ENCODE measurements at places on chromosomes 12 and 14. TPM values are rescaled to one million over a fixed set of nuclear protein-coding genes. Genes with fewer than 3 reads are reported as not detected.
A peak's percentile ranks its signal among the peaks of the same experiment; 100 is the strongest.

COCH gene
- total RNA-seq, result 35.6 TPM

PTPRO gene
- 0.49 TPM for total RNA-seq

FOXJ2 gene
- 24.8 TPM for total RNA-seq

TMTC2 gene
- total RNA-seq, result 15.5 TPM

TMEM229B gene
- total RNA-seq, result 9.8 TPM

MMP14 gene
- 187 TPM for total RNA-seq

TPH2 gene
- not detected for total RNA-seq

GRCh38 chr12:86662464-86662863, 406.3 kb upstream of the MGAT4C start:
- H3K36me3 ChIP-seq, result no peaks in the 10 kb centered on the region
- H3K27ac ChIP-seq, result no peak overlapping the region

DNA sequence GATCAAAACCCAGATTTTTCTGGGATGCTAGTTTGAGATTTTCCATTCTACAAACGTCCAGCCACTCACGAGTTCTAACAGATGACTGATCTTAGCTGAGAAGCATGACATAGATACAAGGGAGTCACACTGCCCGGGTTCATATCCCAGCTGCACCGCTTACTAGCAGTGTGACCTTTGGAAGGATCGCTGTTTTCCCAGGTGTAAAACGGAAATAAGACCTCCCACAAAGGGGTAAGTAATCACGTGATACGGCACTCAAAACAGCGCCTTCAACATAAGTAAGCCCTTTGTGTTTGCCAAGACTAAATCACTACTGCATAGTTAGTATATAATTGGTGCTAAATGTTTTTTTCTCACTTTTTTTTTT, 624 bp upstream of the PWP1 start:
- H3K27me3 ChIP-seq, result no peaks in the 10 kb centered on the region
- peak overlapping the region; percentile 86 for H3K4me3 ChIP-seq
- peaks cover 27% of the 10 kb centered on the region for H3K4me1 ChIP-seq
- H3K27ac ChIP-seq, result no peak overlapping the region
- H3K36me3 ChIP-seq, result no peaks in the 10 kb centered on the region

GRCh38 chr12:47491516-47492305, 214.1 kb downstream of the RPAP3 start:
- H3K4me3 ChIP-seq, result no peak overlapping the region
- no peaks in the 10 kb centered on the region for H3K36me3 ChIP-seq
- H3K4me1 ChIP-seq, result no peaks in the 10 kb centered on the region
- H3K27ac ChIP-seq, result no peak overlapping the region

DNA sequence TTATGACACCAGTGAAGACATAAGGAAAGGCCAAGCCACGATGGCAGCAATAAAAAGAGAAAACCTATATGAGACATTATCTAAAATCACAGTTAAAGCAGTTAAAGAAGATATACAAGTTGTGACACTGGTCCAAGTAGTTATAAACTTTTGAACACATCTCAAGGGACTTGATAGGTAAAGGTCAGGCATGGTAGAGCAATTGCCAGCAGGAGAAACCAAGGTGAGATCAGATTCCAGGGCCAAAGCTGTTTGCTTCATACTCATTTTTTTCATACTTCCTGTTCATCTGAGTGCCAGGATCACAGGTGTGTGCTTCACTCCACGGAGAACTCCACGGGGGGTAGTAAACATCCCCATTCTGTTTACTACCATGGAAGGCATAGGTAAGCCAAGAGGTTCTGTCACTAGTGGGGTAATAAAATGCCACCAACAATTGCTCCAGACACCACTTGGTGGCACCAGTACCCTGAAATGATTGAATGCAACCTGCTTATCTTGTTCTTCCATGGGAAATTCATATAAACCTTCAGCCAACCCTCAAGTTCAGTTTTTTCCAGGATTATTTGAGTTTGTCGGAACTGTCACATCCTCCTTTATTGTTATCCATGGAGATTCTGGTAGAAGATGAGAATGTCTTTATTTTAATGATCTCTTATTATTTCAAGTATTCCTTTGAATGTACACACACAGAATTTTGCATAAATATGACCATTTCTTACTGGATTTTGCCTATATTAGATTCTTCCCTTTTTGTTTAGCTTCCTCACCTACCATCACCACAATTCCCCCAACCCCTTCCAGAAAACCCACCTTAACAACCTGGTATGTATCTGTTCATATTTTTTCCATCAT, 59.2 kb upstream of the TSPAN8 start:
- no peaks in the 10 kb centered on the region for H3K36me3 ChIP-seq
- no peak overlapping the region for H3K4me3 ChIP-seq
- H3K27ac ChIP-seq, result no peak overlapping the region
- peaks cover 4% of the 10 kb centered on the region for H3K4me1 ChIP-seq
- no peak for DNase-seq

GRCh38 chr12:53057816-53058500, 8.1 kb downstream of the TNS2 start:
- no peaks in the 10 kb centered on the region for H3K27me3 ChIP-seq
- no peaks in the 10 kb centered on the region for H3K36me3 ChIP-seq
- H3K4me3 ChIP-seq, result no peak overlapping the region
- DNase-seq, result no peak

DNA sequence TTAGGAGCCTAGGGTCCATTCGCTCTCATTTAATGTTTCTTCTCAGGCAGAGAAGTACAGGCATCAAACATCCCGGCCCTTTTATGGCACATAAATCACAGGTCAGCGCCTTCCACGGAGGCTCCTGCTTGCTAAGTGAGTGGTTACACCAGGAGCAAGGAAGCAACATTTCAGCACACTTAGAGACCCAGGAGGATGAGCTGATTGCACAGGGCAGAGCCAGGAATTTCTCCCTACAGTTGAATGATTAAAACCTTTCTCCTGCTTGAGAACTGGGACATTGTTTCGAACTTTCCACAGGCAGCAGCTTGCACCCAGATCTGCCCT, 233.4 kb downstream of the SPTSSA start:
- no peaks in the 10 kb centered on the region for H3K4me1 ChIP-seq
- DNase-seq, result no peak
- H3K27ac ChIP-seq, result no peak overlapping the region
- no peak overlapping the region for H3K4me3 ChIP-seq
